ENCODE measurements at places on chromosomes 6 and 20.
A peak's percentile ranks its signal among the peaks of the same experiment; 100 is the strongest.

GRCh38 chr6:70336996-70337742 lies 34.3 kb upstream of the COL9A1 start:
- DNase-seq: no peak

GRCh38 chr6:126812010-126812409 lies 306.5 kb upstream of the RSPO3 start:
- DNase-seq: no peak

DNA sequence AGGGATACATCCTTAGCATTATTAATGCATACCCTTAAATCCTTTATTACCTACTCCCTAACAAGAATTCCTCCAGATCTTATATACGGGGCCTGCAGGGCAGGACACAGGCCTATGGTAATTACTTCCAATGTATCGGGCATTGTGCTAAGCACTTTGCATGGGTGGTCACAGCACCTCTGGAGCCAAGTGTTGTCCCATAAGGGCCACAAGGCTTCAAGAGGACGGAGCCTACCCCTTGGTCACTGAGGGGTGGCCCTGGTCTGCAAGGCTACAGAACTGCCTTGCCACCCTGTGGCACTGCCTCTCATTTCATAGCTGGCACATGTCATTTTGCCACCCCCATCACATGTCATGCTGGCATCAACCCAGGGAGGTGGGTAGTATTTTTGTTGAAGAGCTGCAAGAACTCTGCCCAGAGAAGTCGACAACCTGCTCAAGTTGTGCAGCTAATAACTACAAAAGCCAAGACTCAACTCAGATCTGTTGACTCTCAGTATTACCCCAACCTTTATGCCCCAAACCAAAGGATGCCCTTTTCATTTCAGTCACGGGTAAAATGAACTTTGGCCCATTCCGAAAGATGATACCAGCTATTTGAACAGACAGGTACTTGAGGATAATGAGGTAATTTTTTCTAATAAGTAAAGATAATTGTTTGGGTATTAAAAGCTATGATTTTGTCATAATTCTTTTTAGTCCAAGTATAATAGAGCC lies 144.1 kb upstream of the AKAP12 start:
- no peak for DNase-seq

DNA sequence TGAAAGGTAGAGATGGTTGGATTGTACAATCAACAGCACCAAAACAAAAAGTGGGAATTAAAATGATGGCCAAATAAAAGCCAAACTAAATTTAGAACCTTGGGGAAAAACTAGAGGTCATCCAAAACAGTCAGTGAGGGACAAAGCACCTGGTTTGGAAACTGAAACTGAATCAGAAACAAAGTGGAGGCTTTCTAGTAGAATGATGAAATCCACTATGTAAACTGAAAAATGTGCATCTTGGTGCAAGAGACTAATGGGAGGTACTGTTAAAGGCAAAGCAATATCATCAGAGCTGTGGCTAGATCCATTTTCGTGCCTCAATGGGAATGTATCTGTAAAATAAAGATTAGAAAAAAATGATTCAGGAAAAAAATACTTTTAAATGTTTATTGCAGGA lies 380.0 kb upstream of the GJE1 start:
- no peak for DNase-seq

DNA sequence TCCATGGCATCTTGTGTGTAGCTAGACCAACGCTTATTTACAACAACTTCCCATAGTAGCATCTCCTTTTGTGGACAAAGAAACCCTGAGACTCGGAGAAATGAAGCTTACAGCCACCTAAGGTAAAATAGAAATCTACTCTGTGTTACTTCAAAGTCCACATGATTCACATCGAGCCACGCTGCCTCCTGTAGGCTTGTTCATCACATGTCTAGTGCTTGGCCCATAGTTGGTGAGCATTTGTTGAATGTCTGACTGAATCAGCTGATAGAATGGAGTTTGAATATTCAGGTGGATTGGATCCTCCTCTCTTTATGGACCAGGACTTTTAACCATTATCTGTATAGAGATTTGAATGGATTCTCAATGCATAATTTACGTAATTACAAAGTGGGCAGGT lies 130.7 kb downstream of the CCDC170 start:
- DNase-seq: no peak

- peak; percentile 87 for DNase-seq
These were observed 124.5 kb downstream of the MRPL14 start for GRCh38 chr6:44002593-44003344.

- DNase-seq: no peak
These were observed 369.8 kb downstream of the CDH4 start for GRCh38 chr20:61621852-61622251.

DNA sequence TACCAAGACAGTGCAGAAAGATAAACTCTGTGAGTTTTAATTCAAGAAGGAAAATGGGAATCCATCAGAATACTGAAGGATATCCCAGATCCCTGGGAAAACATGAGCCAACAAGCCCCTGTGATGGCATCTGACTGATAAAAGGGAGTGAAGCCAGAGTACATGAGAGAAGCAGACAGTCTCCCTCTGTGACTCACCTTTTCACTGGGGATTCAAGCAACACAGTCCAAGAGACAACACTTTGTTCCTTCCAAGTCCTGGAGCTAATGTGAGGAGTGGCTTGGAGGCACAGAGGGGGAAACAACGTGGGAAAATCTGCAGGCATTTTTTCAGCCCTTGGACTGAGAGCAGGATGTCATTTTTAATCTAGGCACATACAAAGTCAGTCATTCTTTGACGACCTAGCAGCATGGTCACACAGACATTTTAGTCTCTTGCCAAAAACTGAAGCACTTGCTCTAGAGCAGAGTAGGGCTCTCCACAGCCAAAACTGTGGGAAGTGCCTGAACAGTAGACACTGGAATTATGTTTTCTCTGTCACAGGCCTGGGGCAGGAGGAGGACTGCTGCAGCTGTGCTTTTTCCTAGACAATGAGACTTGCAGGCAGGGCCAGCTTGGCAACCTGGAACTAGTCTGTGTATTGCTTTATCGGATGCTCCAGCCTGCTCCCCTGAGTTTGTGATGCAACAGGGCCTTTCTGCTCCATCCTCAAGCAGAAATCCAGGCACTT lies 465.0 kb upstream of the GJE1 start:
- peak; percentile 50 for DNase-seq

DNA sequence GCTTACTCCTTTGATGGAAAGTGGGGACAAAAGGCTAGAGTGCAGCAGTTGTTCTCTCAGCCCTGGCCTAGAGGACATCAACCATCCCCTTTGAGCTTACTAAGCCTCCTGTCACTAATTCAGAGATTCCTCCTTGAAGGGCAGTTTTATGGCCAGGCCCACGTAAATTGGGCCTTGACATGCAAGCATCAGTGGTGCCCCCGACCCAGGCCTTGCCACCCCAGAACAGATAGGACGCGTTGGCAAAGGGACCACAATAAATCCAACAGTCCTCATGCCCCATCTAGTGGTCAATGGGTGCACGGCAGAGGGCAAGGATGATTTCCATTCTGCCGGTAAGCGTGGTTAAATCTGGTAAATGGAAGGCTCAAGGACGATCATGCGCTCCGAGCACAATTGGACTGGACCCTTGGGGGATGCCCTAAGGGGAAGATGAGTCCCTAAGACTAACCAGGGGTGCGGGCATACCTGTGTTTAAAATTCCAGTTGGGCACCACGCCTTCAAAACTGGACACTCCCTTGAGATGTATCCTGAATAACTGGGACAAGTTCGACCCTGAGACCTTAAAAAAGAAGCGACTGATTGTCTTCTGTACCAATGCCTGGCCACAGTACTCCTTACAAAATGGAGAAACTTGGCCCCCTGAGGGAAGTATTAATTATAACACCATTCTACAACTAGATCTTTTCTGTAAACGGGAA lies 32.6 kb downstream of the CEP85L start:
- peak; percentile 26 for DNase-seq

- peak; percentile 81 for DNase-seq
These were observed 883.6 kb upstream of the FLRT3 start for GRCh38 chr20:15220778-15221565.

DNA sequence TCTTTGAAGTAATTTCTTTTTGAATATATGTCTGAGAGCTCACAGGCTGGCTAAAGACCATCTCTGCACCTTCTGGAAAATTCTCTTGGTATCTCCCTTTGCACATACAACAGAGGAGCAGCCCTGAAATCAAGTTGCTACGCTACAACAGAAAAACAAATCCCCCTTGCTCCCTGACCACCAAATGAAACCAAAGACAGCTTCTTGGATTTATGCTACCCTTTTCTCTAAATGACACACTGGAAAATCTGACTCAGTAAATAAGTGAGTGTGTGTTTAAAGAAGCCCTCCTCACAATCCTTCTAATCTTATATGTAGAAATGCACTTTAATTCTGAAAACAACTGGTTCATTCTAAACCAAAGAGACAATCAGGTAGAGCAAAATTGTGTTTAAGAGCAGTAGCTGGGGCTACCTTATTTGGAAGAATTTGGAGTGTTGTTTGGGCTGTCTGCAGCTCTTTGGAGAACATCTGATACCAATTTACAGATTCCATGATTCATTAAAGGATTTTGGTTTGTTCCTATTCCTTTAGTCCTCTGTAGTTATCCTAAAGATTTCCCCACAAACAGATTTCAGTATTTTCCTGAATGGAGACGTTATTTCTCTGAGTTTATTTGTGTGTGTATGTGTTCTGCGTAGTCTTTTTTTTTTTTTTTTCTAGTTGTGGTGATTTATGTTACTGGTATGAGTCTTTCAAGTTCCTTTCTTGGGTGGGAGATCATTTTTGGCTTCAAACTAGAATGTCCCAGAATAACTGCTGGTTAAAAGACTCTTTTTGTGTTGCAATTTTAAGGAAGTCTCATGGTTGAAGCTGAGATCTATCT lies 36.4 kb upstream of the UTRN start:
- peak; percentile 93 for DNase-seq

GRCh38 chr6:131914967-131915751 lies 36.0 kb downstream of the CCN2 start:
- DNase-seq: peak; percentile 77

- peak; percentile 71 for DNase-seq
These were observed 40.2 kb upstream of the FAM50B start for GRCh38 chr6:3808759-3809514.

DNA sequence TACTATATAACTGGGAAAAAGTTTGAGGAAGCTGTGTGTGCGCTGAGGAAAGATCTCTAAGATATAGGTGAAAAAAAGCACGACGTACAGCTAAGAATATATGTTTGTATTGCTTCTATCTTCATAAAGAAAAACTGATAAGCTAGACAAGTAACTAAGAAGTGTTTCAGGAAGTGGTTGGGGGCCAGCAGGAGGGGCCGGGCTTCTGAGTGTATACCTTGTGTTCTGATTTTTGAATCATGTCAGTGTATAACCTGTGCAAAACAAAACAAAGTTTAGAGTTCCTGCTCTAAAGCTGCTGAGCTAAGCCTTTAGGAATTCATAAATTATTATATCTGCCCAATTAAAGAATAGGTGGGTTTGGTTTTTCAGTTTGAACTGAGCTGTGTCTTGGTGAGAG lies 7.9 kb upstream of the OSER1 start:
- no peak for DNase-seq

GRCh38 chr6:75429061-75429703 lies 64.4 kb downstream of the FILIP1 start:
- no peak for DNase-seq

- DNase-seq: no peak
These were observed 3.6 kb upstream of the HS3ST5 start for GRCh38 chr6:114346451-114346850.

DNA sequence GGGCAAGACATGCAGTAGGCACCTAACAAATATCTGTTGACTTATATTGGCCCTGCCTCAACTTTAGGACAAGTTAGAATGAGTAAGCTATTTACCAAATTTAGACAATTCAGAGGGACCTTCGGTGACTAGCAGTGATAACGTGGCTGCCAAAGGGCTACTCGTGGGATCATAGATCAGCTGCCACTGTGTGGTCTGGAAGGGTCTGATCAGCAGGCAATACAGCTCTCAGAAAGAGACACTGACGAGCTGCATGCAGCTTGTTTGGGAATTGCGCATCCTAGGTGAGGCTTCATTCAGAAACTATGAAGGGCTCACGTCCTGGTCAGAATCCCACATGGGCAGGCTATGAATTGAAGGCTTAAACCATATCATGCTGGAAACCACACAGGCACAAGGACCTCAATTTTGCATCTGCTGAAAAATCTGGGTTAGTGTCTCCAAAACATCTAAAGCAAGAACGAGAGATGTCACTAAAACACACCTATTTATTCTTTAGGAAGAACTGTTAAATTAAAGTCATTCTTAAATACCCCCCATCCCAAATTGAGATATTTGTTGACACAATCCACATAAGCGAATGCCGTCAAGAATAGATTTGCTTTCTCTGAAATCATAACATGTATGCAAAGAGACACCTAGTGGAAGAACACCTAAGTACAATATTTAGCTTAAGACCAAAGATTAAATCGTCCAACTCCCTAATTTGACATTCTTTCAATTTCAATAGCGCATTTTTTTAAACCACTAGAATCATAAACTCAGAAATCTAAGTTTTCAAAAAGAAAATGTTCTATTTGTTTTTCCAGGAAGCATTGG lies 79.6 kb downstream of the IPCEF1 start:
- peak; percentile 34 for DNase-seq

GRCh38 chr6:135577059-135577538 lies 79.6 kb upstream of the AHI1 start:
- DNase-seq: no peak
